Activated B cell treated with CpG ODN at 0.5 μM for 24 hours (primary cell): ENCODE measurements at places on chromosomes 3 and 15.

DNA sequence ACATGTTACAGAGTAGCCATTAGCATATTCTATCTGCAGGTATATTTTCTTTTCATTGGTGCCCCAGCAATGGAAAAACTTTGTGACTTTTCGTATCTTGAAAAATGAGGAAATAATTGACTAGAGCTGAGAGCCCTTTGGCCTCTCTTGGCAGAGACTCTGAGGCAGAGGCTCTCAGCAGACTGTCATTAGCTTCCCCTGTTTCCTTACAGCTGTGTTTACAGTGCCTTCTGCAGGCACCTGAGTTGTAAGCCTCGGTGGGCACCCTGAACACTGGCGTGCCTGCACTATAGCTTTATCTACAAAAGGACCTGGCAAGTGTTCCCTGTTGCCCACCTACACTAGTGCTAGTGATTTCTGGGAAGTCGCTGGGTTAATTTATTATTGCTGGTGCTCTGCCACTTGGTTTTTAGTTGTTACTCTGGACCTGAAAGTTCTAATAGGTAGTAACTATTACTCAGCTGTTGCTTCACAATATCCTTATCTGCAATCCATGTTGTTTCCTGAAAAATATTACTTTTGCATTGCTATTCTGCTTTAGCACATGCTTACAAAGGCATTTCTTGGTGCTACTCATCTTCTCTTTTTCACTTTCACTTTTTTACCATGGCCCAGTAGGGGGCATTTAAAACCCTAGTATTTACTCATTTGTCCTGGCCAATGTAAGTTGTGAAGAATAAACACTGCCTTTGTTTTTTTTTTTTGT, 7.8 kb upstream of the GPR171 start:
- DNase-seq, result no peak

GRCh38 chr3:190096345-190096744, 24.4 kb downstream of the P3H2 start:
- DNase-seq, result no peak

GRCh38 chr15:66704019-66704802, 2.2 kb downstream of the SMAD6 start:
- DNase-seq, result no peak

GRCh38 chr3:57234613-57235575, 7.4 kb downstream of the APPL1 start:
- DNase-seq, result no peak

- no peak for DNase-seq
These were observed 44.5 kb downstream of the SYNM start for GRCh38 chr15:99149366-99149765.

GRCh38 chr3:101833446-101833974, 15.8 kb upstream of the NFKBIZ start:
- DNase-seq, result no peak

- DNase-seq, result no peak
These were observed 10.0 kb upstream of the MBNL1 start for GRCh38 chr3:152258448-152259393.

DNA sequence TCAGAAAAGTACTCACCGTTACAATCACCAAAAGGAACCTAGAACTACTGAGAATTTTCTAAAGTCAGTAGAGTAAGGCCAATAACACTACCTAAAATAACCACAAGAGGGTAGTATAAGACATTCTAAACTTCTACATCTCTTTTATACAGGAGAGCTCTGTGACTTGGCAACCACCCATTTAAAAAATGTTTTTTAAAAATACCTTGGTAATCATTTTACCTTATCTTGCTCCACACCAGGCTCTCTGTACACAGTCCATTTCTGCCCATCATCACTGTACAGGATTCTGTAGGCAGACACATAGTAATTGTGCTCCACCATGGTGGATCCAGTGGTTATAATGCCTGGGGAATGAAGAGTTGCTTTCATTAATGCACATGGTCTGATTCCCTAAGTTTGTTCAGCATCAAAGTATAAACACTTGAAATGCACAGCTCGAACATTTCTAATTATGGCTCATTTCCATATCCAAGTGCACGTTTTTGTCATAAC, 54.5 kb downstream of the ST3GAL6 start:
- no peak for DNase-seq
